ENCODE measurements at places on chromosomes 3 and 15. TPM values are rescaled to one million over a fixed set of nuclear protein-coding genes. Genes with fewer than 3 reads are reported as not detected.

DNA sequence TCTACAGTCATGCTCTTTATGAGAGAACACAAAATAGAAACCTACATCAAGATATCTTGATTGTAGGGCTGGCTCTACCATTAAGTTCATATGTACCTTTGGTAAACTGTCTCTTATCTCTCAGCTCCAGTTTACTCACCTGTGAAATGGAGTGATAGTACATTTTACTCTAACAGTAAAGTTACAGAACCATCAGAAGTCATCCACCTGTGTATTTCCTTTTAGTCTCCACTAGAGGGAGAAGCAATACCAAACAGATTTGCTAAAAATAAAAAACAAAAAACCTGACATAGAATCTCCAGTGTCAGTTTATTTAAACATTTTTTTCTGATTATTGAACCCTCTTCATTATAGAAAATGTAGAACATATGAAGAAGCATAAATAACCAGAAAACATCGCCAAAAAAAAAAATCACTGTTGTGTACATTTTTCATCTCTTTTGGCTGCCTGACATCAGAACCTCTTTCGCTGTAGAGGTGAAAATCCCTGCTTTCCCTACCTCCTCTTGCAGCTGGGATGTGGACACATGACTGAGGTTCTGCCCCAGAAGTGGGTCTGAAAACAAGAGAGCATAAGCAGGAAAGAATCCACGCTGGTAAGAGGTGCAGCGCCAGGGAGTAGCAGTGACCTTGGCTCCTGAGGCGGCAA lies 48.7 kb upstream of the WDR72 start:
- no peak overlapping the region for H3K27ac ChIP-seq
- no peaks in the 10 kb centered on the region for H3K4me1 ChIP-seq
- no peaks in the 10 kb centered on the region for H3K36me3 ChIP-seq
- H3K27me3 ChIP-seq: no peaks in the 10 kb centered on the region
- H3K4me3 ChIP-seq: no peak overlapping the region
- no peak for DNase-seq

DNA sequence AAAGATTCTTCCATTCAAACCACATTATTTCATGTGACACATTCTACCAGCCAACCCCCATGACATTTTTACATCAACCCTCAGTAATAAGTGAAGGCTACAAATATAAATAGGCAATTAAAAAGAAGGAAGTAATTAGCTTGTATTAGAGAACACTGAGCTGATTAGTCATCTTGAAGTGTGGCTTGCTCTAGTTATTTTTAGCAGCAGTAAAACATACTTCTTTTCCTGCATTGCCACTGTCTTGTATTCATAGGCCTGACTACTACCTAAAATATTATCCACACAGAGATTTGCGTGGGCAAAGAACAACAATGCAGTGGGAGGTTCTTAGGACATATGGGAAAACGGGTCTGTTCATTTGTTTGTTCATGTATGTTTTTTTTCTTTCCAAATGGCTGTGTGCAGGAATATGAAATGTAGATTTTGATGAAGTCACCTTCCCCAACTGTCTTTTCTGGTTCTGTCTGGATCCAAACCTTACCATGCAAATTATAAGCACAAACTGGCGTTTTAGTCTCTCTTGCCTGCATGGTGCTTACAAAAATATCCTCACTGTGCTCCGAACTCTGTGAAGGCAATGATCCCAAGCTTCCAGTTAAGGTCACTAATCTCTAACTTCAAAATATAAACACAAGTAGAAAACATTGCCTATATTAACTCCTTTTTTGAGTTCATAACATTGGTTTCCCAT lies 31.5 kb upstream of the TM4SF4 start:
- DNase-seq: peak; percentile 4
- H3K36me3 ChIP-seq: no peaks in the 10 kb centered on the region
- H3K4me3 ChIP-seq: no peak overlapping the region
- no peaks in the 10 kb centered on the region for H3K27me3 ChIP-seq
- H3K4me1 ChIP-seq: peaks cover 8% of the 10 kb centered on the region

A4GNT gene
- not detected for total RNA-seq

GRCh38 chr3:42088803-42089530 lies 2.2 kb upstream of the TRAK1 start:
- no peaks in the 10 kb centered on the region for H3K36me3 ChIP-seq
- peaks cover 25% of the 10 kb centered on the region for H3K4me1 ChIP-seq
- no peak overlapping the region for H3K27ac ChIP-seq
- H3K27me3 ChIP-seq: no peaks in the 10 kb centered on the region
- DNase-seq: no peak

GRCh38 chr3:73765878-73766545 lies 141.3 kb upstream of the PDZRN3 start:
- H3K36me3 ChIP-seq: no peaks in the 10 kb centered on the region
- no peak for DNase-seq
- H3K27ac ChIP-seq: no peak overlapping the region

ARGFX gene
- total RNA-seq: not detected

GOLGA8S gene
- total RNA-seq: 0.15 TPM

Data from HCT116 (cell line).